ENCODE measurements at places on chromosomes 4 and X. TPM values are rescaled to one million over a fixed set of nuclear protein-coding genes. Genes with fewer than 3 reads are reported as not detected.

Gene F8A3
- 0.54 TPM for total RNA-seq

Gene GPC3
- not detected for total RNA-seq

Gene FAM156B
- total RNA-seq: 7.9 TPM

Gene MAGED4
- total RNA-seq: 8.9 TPM

Gene GAGE1
- not detected for total RNA-seq

Gene FGF16
- total RNA-seq: not detected

Gene NUDT10
- total RNA-seq: 1.4 TPM

Gene TMEM144
- 3.6 TPM for total RNA-seq

Gene SPATA18
- 4.6 TPM for total RNA-seq

Gene HGFAC
- 0.09 TPM for total RNA-seq

Gene TRAPPC11
- 12.0 TPM for total RNA-seq
